ENCODE measurements at places on chromosomes 6 and 20.

- DNase-seq: no peak
Measured at GRCh38 chr20:36644706-36645095, 1.3 kb downstream of the SLA2 start.

DNA sequence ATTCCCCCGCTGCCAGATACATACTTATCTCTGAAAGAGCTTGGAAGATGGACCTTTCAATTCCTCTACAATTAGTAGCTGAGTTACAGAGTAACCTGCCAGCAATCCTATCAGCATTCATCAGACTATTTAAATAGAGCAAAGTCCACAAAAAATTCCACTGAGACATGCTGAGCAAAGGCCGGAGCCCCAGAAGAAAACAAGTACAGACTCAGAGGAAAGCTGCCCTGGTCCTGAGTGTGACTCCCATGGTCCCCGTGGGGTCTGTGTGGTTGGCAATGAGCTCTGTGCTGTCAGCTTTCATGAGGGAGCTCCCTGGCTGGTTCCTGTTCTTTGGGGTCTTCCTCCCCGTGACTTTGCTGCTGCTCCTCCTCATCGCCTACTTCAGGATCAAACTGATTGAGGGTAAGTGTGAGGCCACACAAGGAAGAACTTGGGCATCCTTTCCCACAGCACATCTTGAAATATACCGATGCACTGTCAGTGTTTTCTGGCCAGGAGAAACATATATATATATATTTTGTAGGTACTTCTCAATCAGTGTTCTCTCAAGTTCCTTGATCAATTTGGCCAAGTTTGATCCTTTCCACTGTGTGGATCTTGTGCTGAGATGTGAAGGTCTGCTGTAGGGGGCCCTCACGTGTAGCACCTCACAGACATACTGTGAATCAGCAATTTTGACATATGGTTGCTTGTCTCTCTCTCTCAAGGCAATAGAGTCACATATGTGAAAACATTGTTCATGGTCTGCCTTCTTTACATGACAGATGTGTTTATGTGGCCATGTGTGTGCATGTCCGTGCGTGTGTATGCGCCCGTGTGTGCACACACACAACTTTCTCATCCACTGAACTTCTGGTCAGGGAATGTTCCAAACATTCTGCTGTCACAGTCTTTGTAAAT is at the start of gene SMLR1:
Gene SMLR1, plus strand, starts transcription at position 160 of the 903 bp plus-strand sequence. Its CDS starts 8 bp downstream, at position 168.
- no peak for DNase-seq

GRCh38 chr20:62952968-62953838 is 694 bp downstream of the SLC17A9 start:
- no peak for DNase-seq

- DNase-seq: no peak
Measured at GRCh38 chr6:39055661-39056060, 7.1 kb downstream of the GLP1R start.

- DNase-seq: no peak
Measured at GRCh38 chr20:57582432-57583288, 21.8 kb downstream of the PCK1 start.

DNA sequence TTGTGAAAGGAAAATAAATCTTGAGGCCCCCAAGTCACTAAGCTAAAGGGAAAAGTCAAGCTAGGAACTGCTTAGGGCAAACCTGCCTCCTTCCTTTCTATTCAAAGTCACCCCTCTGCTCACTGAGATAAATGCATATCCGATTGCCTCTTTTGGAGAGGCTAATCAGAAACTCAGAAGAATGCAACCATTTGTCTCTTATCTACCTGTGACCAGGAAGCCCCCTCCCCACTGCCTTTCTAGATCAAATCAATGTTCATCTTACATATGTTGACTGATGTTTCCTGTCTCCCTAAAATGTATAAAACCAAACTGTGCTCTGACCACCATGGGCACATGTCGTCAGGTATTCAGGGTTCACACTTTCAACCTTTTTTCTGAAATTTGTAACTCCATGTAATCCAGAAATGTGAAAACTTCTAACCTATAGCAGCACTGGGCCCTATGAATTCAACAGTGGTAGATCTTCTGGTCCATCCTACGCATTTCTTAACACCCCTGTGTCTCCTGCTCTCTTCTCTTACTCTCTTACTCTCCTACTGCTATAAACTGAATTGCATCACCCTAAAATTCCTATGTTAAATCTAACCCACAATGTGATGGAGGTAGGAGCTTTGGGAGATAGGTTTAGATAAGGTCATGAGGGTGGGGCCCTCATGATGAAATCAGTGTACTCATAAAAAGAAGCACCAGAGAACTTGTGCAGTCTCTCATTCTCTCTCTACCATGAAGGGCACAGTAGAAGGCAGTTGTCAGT is 89.3 kb downstream of the EPB41L2 start:
- DNase-seq: no peak

- DNase-seq: no peak
Measured at GRCh38 chr6:388202-388903, 3.2 kb upstream of the IRF4 start.

GRCh38 chr20:39627765-39628164 is 665.6 kb downstream of the DHX35 start:
- DNase-seq: no peak

DNA sequence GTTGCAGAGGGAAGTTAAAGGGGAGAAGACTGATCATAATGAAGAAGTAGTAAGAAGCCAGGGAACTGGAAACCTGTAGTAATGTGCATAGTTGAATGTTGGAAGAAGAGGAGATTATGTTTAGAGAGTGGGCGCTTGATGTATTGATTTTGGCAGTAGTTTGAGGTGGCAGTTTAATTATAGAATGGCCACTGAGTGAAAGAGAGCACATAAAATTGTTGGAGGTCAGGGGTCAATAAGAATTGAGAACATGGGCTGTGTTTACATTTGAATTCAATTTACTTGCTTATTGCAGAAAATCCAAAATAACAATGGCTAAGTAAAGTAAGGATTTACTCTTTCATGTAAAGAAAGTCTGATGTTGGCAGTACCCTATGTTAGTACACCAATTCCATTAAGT is 15.7 kb downstream of the VTA1 start:
- no peak for DNase-seq

- no peak for DNase-seq
Measured at GRCh38 chr6:162372106-162372505, 355.5 kb downstream of the PRKN start.

DNA sequence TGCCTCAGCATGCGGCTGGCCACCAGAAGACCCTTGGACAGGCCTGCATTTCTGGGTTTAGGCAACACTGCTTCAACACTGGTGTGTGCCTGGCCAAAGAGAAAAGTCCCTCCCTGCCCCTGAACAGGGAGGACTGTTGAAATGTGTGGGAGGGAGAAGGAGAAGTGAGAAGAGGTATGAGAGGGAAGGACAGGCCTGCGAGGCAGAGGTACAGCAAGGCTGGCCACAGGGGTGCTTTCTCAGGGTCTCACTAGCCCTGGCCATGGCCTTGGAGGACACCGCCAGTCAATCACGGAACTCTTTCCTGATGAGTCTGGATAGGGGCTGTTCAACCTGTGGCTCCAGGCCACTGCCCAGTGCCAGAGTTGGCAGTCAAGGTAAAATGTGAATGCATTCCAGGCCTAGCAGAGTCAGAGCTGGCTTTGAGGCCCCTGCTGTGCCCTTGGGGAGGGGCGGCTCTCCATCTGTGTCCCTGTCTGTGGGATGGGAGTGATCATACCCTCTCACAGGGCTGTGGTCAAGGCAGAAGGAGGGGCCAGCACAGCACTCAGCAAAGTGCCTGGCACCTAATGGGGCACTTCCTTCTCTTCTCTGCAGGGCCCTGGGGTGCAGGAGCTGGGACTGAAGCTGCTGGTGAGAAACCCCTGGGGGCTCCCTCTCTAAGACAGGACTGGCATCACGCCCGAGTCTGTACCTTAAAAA is 43.2 kb upstream of the CDH22 start:
- DNase-seq: no peak

DNA sequence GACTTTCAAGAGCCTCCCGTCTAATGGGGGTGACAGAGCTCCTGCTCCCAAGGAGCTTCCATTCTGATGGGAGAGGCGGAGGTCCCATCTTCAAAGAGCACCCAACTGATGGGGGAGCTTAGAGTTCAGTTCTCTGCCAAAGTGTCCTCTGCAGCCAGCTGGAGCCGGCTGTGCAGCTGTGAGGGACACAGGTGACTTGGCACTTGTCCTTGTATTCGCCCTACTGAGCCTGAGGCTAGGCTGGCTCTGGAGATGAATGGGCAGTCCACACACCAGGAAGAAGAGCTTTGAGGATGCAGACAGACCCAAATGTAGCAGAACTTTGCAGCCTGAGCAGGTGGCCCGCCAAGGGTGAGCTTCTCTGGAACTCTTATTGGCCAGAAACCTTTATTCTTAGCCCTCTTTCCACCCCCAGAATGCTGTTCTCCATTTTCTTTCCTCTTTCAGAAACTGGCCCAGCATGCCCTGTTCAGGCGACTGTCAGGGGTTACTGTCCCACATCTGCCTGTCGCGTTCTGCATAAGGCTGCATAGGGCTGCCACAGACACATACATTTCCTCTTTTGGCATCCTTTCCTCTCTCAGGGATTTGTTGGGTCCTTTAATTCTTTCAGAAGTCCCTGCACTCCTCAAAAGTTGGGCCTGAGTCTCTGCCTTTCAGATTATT is 108.7 kb upstream of the LRFN2 start:
- no peak for DNase-seq

DNA sequence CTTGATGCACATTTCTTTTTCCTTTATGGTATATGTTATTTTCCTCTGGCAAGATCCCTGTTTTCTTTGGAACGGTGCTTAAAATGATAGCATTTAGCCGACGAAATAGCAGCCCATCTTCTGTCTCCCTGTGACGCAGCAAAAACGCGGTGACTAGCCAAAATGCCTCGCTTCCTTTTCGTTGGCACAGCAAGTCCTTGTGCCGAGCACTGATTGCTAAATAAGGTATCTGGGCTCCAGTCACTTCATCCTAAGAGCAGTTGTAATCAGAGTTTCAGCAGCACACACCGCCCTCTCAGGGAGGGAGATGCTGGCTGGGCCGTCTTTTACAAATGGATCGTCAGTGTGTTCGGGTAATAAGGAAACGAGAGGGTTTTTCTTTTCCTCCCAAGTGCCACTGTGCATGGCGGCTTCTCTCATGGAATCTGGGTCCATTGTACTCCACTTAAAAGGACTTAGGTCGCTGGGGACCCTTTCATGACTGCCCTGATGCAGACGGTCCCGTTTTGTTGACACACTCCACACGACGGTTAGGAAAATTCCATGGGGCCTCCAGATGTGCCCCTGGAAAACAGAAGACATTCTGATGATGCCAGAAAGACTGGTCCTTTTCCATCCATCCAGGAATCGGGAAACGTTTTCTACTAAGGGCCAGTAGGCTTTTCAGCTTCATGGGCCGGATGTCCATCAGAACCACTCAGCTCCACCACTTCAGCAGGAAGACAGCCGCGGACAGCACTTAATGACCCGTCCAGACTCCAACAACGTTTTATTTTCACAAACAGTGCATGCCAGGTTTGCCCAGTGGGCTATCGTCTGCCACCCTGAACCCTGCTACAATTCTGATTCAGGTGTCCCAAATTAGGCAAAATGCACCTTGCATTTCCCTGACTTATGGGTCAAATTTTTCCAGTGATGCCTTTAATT is 185.5 kb downstream of the CDH4 start:
- no peak for DNase-seq

DNA sequence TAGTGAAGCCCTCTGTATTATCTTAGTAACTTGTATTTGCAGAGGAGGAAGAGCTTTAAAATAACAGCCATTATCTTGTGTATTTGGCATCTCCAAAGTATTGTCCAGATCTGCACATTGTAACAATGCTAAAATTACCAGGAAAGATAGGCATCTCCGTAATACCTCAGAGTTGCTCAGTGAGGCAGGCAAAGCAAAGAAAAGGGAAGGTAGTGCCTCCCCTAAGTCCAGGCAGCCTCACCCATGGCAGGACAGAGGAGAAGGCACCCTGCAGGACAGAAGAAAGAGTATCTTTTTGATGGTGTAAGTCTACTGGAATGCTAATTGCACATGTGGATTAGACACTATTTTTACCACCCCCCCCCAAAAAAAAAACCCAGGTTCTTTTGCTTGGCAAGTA is 13.6 kb upstream of the SSTR4 start:
- no peak for DNase-seq

- no peak for DNase-seq
Measured at GRCh38 chr6:34096193-34096592, 49.7 kb downstream of the GRM4 start.

- DNase-seq: no peak
Measured at GRCh38 chr6:145502416-145502815, 232.9 kb downstream of the EPM2A start.

DNA sequence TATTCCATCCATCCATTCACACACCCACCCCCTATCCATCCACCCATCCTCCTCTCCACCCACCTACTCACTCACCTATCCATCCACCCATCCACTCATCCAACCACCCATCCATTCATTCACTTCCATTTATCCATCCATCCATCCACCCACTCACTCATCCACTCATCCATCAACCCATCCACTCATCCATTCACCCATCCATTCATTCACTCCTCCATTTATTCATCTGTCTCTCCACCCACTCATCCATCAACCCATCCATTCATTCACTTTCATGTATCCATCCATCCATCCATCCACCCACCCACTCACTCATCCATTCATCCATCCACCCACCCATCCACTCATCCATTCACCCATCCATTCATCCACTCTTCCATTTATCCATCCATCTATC is 84.1 kb downstream of the SRC start:
- DNase-seq: no peak

DNA sequence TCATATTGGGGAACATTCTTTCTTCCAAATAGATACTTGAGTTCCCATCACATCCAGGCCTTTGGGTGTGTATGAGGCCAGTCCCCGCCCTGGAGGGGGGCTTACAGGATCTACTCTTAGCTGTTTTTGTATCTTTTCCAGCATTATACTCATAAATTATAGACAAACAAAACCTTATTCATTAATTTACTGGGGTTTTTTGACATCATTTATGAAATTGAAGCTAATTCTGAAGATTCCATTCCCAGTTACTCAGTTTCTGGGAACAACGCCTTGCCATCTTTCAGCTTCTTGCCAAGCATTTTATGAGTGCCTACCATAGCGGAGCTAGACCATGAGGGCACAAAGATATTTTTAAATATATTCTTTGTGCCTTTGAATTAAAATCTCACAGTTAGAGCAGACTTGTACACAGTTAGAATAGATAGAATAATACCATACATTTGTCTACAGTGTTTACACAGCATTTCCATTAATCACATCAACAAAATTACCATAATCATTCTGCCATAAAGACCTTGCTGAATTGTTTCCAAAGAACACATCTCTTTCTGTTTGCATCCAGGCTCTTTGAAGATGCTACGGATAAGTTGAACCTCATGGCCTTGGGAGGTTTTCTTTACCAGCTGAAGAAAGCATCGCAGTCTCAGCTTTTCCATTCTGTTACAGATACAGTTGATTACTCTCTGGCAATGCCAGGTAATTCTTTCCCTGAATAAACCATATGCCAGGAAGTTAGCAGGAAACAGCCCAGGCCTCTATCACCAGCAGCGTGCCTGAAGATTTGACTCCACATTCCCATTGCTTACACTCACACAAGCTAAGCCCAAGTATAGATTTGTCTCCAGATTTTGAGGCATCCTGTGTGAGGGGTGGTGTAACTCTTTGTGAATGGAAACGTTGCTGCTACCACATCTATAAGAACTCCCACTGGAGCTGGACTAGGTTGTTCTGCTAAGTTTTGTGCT is 75.4 kb upstream of the PBOV1 start:
- DNase-seq: no peak

Measured in effector CD8-positive, alpha-beta T cell (primary cell).